Activated effector memory CD4-positive, alpha-beta T cell treated with anti-CD3 and anti-CD28 coated beads, Interleukin-2, amount 50 U/mL, for 16 hours (primary cell): ENCODE measurements at places on chromosomes 2 and 18.

DNA sequence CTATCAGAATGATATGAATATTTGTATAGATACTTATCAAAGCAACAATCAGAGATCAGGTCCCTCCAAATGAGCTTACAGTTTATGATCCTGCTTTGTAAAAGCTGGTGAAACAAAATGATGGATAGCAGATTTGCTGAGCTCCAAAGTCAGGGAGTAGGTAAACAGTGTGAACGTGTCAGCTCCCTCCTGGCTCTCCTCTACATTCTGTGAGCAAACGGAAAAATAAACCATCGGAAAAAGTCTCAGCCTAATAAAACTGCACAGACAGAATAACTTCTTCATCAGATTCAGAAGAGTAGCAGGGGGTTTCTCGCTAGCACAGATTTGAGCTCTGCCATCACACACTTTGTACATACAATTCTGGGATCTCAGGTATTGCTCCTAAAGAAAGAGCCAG, 51.3 kb downstream of the BCL11A start:
- DNase-seq = no peak

- DNase-seq = no peak
These were observed 148.7 kb downstream of the OSR1 start for GRCh38 chr2:19209575-19210341.

- DNase-seq = no peak
These were observed 165.5 kb downstream of the GLI2 start for GRCh38 chr2:120901201-120901600.

- DNase-seq = no peak
These were observed 46.3 kb downstream of the ANKRD12 start for GRCh38 chr18:9182852-9183399.

- no peak for DNase-seq
These were observed 6.8 kb downstream of the MAT2A start for GRCh38 chr2:85545780-85546240.

DNA sequence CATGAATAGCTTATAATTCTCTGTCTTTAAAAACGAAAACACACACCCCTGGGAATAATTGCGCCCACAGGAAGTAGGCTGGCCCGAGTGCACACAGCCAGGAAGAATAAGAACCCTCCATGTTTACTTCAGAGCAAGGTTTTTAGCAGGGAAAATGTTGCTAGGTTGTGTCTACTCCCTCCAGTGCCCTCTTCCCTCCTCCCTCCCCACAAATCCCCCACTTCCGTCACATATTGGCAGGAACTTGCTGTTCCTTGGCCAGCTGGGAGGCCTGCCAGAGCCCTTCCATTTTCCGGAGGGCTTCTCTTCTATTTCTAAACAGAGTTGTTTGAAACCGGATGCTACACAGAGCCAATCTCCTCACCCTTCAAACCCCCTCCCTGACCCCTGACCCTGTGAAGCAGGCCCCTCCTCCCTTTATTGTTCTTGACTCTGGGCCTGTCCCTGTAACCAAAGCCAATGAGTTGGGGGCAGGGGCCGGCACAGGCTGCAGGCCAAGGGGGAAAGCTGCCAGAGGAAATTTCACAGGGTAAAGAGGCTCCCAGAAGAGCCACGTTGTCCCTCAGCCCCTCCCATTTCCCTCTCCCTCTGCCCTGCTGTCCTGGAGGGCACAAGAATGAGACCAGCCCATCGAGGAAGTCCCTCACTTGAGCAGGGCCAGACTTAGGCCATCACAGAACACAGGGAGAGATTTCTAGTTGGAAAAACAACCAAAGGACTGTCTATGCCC, 49.8 kb upstream of the LGALSL start:
- no peak for DNase-seq

GRCh38 chr2:134143568-134143967, 110.3 kb upstream of the MGAT5 start:
- no peak for DNase-seq

DNA sequence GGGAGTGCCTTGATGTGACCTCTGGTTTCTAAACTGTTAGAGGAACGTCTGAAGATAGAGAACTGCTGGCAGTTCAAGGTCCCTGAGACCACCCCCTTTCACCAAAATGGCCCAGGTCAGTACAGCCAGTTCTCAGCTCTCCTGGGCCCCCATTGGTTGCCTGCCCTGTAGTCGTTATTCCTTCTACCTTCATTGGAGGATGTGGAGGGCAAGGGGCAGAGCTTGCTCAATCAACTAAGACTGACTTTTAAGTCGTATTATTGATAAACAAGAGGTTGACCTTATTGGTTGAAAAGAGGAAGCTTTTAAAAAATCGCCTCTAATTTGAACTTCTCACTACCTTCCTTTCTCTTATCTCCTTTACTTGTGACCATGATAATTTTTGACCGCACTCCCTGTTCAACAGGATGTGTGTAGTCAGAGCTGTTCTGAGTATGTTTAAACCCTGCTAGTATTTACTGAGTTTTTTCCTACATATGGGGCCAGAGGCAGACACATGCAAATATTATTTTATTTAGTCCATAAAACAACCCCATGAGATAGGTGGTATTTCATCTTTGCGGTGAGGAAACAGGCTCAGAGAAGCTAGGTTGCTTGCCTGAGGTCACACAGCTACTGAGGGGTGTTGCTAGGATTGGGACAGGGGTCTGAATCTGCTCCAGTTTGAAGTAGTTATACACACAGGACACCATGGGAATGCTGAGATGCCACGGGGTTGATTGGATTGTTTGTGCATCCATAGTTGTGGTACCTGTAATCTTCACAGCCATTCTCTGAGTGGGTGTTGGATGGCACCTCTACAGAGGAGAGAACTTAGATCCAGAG, 65.9 kb downstream of the TMEM247 start:
- DNase-seq = no peak

- DNase-seq = peak; percentile 70
These were observed 6.3 kb downstream of the MEX3C start for GRCh38 chr18:51191128-51191717.

GRCh38 chr2:80030135-80030534, 274.4 kb downstream of the LRRTM1 start:
- no peak for DNase-seq

DNA sequence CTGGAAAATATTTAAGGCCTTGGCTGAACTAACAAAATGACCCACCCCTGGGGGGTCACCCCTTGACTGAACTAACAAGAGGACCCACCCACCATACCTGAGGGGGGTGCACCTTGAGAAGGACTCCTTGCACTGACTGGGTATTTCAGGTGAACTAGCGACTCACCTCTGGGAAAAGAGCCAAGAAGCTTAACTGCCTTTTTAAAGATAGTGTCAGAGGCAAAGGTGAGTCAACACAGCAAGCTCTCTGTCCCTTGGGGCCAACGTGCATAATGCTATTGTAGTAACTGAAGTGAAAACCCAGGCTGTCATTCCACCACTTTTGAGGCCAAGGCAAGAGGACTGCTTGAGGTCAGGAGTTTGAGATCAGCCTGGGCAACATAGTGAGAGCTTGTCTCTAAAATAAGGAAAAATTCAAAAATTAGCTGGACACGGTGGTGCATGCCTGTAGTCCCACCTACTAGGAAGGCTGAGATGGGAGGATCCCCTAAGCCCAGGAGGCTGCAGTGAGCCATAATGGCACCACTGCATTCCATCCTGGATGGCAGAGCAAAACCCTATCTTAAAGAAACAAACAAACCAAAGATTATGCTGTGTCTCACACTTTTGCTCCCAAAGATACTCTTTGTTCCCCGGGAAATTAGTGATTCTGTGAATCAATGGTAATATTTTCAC, 36.4 kb upstream of the ZCCHC2 start:
- DNase-seq = no peak

- DNase-seq = no peak
These were observed 62.6 kb upstream of the RPL31 start for GRCh38 chr2:100939445-100939844.

GRCh38 chr2:226466589-226466988, 333.0 kb downstream of the IRS1 start:
- DNase-seq = no peak

GRCh38 chr2:218401890-218402289, 2.2 kb downstream of the CTDSP1 start:
- no peak for DNase-seq

DNA sequence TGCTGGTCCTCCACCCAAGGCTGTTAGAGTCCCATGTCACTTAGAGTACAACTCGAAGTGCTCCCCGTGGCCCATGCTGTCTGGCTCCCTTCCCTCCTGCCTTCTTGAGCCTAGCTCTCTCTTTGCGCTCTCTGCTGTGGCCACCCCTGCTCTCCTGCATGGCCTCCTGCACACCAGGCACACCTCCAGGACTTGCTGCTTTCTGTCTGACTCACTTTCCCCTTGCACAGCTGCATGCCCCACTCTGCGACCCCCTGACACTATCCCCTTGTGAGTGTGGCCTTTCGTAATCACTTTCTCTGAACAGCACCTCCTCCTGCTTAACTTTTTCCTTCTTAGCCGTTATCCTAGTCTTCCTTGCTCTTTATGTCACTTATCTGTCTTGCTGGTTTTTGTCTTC, 343.6 kb downstream of the TGIF1 start:
- DNase-seq = no peak

DNA sequence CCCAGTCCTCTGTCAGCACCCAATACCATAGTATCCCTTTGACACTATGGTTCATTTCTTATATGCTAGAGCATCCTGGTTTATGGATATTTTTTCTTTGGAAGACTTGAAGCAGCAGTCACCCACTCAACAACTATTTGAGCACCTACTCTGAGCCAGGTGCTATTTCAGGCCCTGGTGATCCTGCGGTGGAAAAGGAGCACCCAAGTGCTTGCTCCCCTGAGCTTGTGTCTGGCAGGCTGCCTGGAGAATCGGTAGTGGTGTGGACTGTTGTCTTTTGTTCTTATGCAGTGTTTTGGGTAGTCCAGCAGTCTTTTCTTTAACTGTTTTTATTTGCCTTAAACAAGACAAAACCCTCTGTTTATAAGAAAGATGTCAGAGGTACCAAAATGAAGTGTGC, 28.9 kb downstream of the NCK2 start:
- peak; percentile 61 for DNase-seq

GRCh38 chr2:198657512-198658121, 800.1 kb downstream of the SATB2 start:
- no peak for DNase-seq

GRCh38 chr2:107308835-107309234, 422.9 kb upstream of the ST6GAL2 start:
- no peak for DNase-seq

- DNase-seq = no peak
These were observed 306.0 kb downstream of the FBXO15 start for GRCh38 chr18:73841661-73842060.

DNA sequence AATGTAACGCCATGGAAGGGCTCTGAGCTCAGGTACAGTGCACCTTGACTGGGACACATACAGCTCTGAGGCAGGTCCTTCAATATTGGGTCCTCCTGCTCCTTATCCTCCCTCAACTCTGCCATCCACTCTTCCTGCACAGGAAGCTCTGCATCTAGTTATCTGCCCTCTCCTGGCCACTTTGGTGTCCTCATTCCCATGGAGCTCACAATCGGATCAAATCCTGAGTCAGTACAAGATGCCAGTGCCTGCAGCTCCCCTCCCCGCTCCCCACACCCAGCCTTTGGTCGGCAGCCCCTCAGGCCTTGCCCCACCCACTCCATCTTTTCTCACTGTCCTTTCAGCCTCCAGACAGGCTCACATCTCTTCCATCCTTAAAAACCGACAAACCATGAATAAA, 58.0 kb downstream of the LRRFIP1 start:
- peak; percentile 30 for DNase-seq

GRCh38 chr2:95390881-95391321, 11.6 kb upstream of the FAHD2A start:
- no peak for DNase-seq

DNA sequence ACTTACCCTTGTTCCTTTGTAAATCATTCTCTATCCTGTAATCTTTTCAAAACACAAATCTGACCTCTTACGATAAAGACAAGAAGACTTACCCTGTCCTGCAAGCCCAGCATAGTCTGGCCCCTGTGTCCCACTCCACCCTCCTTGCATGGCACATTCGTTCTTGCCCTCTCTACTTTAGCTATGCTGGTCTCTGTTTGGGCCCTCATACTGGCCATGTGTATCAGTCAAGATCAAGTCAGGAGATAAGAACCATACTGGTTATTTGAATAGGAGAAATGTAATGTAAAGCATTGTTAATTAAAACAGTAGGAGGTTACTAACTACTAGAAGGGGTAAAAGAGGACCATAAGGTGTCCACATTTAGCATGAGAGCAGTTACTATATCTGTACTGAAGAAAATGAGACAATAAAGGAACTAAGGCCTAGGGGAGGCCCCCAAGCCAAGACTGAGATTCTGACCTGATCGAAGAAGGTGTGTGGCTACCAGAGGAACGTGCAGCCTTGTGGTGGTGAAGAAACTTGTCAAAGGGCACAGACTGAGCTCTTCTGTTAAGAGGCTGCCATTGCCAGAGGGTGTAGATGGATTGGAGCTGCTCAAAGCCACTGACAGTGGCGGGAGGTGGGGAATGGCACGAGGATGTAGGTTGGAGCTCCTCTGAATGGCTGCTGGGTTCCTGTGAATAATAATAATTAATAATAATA, 80.8 kb downstream of the KCTD18 start:
- DNase-seq = no peak

- DNase-seq = no peak
These were observed 35.4 kb downstream of the SULT1C4 start for GRCh38 chr2:108412995-108413710.

DNA sequence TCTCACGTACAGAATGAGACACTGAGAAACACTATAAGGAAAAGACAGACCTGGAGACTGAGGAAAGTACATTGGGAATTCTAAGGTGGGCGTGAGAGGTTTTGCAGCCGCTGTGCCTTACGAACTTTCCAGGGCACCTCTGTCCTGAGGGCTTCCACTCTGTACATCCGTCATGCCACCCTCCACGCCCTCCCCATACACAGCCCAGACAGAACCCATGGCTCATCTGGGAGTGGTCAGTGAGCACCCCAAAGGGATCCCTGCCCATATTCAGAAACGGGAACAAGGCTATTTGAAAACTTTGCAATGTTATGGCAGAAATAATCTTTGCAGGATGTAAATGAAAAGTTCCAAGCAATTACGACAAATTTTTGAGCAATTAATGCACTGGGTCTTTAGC, 95.4 kb upstream of the ZNF532 start:
- DNase-seq = peak; percentile 33

- DNase-seq = no peak
These were observed 168.0 kb upstream of the KLF7 start for GRCh38 chr2:207333599-207334300.

DNA sequence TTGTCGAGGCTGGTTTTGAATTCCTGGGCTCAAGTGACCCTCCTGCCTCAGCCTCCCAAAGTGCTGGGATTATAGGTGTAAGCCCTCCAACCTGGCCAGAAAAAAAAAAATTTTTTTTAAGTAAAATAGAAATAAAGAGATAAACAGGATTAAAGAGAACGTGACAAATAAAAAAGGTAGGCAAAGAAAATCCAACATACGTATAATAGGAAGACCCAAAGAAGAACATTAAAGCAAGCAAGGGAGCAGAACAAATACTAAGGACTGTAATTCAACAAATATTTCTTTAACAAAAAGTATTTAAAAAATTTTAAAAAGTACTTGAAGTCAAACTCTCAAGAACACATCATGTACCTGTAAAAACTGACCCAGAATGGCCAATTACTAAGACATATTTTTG, 56.4 kb downstream of the PTPN2 start:
- no peak for DNase-seq

DNA sequence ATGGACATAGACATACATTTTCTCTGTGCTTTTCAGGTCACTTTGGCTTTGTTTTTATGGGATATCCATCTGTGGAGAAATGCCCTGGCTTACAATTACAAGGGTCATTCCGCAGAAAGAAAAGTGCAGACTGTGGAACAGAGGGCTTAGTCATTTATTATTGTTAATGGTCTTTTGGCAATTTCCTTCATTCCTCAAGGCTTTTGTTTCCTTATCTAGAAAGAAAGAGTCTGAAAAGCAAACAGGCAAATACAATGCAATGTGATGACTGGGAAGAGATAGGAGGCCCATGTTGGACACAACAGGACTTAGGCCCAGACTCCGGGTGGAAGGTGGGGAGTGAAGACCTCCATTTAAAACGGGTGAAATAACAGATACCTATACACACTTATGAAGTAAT, 129.5 kb upstream of the CAVIN2 start:
- no peak for DNase-seq
